Iris pigment epithelial cell (primary cell): ENCODE measurements at places on chromosomes 16 and 17.
A peak's percentile ranks its signal among the peaks of the same experiment; 100 is the strongest.

DNA sequence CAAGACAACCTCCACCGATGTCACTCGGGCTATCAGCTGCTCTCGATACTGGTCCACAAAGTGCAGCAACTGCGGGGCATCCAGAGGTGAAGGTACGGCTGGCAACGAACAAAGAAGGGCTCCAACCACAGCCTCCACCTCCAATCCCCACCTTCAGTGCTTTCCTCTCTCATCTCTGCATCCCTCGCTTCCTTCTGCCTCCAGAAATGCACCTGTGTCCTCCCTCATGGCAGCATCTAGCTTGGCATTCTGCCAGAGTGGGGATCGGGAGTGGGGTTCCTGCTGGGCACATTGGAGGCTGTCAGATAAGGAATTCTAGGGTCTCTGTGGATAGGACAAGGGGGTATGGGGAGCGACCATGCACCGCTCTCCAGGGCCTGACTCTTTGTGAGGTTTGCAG is 28.6 kb downstream of the MIS12 start:
- DNase-seq: no peak

DNA sequence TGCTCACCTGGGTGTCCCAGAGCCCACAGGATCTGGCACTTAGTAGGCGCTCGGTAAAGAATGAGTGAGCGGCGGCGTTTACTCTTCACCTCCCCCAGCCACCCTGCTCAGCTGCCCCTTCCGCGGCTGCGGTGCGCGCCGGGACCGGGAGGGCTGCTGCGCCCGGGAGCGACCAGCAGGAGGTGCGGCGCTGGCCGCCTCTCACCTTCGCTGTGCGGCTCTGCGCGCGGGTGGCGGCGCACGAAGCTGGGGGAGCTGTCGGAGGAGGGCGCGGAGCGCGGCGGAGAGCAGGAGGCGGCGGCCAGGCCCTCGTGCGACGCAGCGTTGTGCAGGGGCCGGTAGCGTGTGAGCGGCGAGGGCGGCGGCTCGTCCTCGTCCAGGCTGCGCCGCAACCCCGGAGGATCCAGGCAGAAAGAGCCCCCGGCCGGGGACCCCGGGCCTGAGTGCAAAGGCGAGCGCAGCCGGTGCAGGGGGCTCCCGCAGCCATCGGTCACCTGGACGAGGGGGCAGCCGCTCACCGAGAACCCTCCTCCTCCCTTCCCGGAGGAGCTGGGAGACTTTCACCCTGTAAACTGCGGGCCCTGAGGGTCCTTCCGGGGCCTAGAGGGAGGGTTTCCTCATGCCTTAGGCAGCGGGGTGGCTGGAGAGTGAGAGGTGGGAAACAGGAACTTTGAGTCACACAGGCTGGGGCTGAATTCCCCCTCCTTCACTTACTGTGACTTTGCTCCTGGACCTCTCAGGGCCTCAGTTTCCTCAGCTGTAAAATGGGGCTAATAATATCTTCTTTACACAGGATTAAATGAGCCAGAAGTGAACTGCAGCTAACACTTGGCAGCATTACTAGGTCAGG is 12.5 kb downstream of the SAMD14 start:
- DNase-seq: peak; percentile 70

- DNase-seq: no peak
Observed at GRCh38 chr17:5131146-5131715, 15.4 kb downstream of the USP6 start.

GRCh38 chr16:57791195-57791892 is 10.9 kb downstream of the KIFC3 start:
- DNase-seq: no peak

- DNase-seq: peak; percentile 91
Observed at GRCh38 chr17:72677714-72678390, 414.6 kb downstream of the SLC39A11 start.

GRCh38 chr16:66996324-66996982 is 8.1 kb downstream of the CES4A start:
- peak; percentile 92 for DNase-seq

- peak; percentile 26 for DNase-seq
Observed at GRCh38 chr17:12567077-12568053, 98.3 kb upstream of the MYOCD start.

DNA sequence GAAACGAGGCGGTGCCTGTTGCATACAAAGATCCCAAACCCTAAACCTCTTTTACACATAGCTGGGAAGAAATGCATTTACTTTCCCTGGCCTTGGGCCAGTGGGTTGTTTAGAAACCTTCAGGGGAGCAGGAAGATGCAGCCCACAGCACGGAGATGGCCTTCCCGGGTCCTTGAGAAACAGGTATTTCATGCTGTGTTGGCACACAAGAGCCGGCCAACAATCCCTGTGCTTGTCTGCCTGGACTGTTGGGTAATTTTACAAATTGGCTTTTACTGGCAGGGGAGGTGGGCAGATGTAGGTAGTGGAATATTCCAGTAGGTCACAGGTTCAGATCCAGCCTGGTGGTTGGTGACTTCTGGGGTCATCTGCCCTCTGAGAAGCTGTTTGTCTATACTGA is 148.0 kb downstream of the FOXL1 start:
- no peak for DNase-seq
